ENCODE measurements at places on chromosomes 7 and 10.
A peak's percentile ranks its signal among the peaks of the same experiment; 100 is the strongest.

- no peak for DNase-seq
These were observed 651.5 kb downstream of the TNS3 start for GRCh38 chr7:46930366-46930765.

GRCh38 chr10:50439806-50440205 is 183.9 kb downstream of the SGMS1 start:
- no peak for DNase-seq

- DNase-seq = no peak
These were observed 502.8 kb downstream of the PHTF2 start for GRCh38 chr7:78301407-78301806.

DNA sequence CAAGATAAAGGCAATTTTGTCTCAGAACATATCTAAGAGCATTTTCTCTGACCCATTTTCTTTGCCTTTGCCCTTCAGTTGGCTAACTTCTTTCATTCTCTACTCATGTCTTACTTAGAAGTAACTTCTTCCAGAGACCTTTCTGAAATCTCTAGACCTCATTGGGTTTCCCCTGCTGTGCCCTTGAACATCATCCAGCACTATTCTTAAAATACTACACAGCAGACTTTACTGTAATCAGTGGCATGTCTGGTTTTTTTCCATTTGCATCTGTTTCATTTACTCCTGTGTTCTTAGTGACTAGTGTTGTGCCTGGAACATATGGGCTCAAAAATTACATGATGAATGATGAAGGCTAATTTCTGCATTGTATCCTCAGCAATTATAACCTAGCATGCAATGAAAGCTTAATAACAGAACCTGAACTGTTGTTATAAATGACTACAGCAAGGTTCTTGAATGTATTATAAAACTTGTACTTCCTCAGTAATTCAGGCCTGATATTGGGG is 301.9 kb downstream of the CDK14 start:
- no peak for DNase-seq

GRCh38 chr7:73851410-73852338 is 9.3 kb upstream of the TMEM270 start:
- DNase-seq = peak; percentile 47

DNA sequence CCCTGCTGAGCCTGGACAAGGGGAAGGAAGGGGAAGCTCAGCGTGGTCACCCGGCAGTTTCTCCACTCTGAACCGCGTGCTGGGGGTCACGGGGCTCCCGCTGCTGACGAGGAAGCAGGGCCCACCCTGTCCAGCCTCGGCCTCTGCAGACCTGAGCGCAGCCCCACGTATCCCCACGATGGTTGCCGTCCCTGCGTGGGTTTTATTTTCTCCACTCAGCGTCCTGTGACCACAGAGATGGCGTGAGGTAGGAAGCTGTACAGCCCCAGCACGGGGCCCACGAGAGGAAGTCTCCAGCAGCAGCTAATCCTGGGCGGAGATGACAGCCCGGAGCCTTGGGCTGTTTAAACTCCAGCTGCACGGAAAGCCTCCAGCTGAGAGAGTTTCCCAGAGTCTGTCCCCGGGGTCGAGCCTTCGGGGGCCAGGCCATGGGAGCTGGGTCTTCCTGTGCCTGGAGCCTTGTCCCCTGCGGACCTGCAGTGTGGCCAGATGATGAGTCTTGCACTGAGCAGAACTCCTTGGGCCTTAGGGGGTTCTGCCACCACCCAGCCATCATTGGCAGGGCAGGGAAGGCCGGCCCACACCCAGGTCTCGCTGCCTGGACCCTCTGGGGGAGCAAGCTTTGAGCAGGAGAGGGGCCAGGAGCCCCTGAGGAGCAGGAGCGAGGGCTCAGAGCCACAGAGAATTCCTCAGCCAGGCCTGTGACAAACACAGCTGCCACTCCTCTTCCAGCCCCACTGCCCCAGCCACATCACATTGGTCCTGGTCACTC is 72.8 kb upstream of the FAM20C start:
- DNase-seq = no peak

DNA sequence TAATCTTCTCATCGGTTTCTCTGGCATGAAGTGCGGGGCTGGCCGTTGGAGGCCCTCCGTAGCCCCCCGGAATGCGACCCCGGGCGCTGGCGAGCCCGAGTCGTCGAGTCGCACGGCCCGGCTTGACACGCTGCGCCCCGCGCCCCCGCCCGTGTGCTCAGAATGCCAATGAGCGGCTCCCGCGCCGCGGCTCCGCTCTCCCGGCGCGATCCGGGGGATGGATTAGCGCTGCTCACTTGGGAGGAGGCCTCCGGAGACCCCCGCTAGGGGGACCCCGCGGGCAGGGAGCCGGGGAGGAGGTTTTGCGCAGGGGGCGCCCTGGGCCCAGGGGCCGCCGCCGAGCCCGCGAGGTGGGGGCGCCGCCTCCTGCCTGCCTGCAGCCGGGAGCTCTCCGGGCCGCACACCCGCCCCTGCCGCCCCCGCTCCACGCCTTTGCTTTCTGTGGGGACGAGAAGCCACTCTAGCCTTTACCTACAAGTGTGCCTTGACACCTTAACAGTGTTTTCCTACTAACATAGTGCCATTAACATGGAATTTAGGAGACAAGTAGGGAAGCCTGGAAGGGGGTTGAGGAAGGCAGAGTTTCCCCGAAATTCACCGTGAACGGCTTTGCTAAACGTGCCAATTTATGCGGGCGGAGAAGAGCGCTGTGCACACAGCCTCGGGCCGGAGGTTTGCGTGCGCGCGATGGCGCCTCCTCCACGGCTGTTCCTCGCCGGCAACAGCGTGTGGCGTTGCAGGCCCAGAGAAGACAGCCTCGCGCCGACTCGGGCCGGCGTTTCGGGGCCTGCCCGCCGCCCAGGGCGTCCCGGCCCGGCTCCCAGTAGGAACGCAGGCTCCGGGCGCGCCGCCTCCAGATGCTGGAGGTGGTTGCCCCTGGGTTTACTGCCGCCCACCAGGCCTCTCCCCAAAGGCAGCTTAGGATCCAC is 7.1 kb downstream of the SHH start:
- DNase-seq = peak; percentile 12

- DNase-seq = no peak
These were observed 99.3 kb downstream of the ARHGAP22 start for GRCh38 chr10:48505394-48506112.

DNA sequence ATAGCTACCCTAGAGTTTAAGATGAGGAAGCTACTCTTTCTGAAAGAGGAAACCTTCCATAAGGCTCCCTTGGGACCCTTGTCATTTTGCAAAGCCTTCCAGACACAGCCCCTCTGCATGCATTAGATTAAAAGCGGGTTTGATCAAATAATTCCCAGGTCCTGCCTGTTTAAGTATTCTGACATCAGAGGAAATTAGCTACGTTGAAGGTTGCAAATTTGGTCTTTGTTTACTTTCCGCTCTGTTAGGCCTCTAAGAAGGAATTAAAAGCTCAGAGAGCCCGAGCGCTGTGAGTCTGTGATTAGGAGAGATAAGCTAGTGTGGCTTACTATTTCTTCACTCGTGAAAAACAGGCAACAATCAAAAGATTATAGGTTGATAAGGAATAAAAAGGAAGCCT is 1.4 kb upstream of the THSD7A start:
- DNase-seq = no peak

All from CD4-positive, alpha-beta T cell treated with Interleukin-2 at 100 ng/mL for 4 hours (primary cell).